CD4-positive, alpha-beta T cell treated with Interleukin-6 at 100 ng/mL for 8 hours (primary cell): ENCODE measurements at places on chromosomes 13 and 19.

DNA sequence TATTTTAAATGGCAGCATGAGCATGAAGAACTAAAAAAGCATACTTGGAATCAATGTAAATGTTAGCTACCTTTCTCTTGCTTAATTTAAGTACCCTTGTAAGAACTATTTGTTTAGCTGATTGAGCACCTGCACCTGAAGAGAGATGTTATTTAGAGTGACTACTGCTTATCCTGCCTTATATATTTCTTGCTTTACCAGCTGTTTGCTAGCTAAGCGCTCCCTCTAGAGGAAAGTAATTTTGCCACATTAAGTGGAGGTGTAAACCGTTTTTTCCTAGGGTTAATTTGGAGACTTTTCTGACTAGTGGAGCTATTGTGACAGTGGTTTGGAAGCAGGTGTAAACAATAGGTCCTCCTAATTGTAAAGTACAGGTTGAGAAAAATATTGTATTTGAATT lies 19.4 kb upstream of the PSG2 start:
- no peak for DNase-seq

- DNase-seq: no peak
Observed at GRCh38 chr13:59452189-59452890, 711.4 kb downstream of the DIAPH3 start.

GRCh38 chr19:14346279-14346678 lies 35.0 kb upstream of the ADGRE5 start:
- no peak for DNase-seq

DNA sequence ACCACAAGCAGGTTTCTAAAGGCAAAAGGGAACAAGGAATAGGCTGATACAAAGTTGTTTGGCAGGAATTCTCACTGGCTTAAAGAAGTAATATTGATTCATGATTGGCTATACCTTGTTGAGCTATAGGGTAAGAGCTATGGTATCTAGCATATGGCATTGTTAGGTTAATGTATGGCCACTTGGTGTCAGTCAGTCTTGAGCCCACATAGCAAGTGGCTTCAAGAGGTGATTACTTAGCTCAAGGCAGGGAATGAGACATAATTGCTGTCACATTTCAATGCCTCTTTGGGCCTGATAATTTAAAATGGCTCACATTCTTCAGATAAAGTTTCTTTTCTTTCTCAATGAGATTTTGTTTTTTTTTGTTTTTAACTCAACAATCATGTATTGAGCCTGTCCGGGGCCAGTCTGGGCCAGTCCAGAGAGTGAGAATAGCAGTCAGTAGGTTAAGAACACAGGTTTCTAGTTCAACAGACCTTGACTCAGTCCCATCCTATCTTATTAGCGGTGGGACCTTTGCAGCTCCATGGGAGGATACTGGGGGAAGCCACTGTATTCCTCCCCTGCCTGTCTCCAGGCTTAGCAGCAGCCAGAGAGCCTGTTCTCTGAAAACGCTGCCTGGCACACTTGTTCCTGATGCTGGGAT lies 45.8 kb upstream of the RCBTB2 start:
- DNase-seq: no peak

- DNase-seq: no peak
Observed at GRCh38 chr13:113161433-113161832, 3.0 kb downstream of the PROZ start.

DNA sequence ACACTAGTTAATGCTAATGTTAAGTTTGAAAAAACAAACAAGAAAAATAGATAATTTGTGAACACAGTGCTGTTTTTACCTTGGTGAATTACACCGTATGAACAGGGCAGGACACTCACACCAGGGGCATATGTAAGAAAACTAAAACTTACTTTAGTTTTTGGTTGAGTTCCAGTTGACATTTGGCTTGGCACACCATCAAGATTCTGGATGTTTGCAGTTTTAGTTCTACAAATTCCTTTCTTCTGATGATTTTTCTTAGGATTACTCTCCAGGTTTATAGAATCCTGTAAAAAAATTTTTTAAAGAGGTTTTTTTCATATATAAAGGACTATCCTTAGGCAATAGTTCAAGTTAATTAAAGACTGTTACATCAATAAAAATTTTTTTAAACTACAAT lies 238.5 kb upstream of the STARD13 start:
- no peak for DNase-seq
